NCI-H510A treated with DMSO at 0.1 percent for 48 hours (cell line): ENCODE measurements at places on chromosomes 7 and 10.

DNA sequence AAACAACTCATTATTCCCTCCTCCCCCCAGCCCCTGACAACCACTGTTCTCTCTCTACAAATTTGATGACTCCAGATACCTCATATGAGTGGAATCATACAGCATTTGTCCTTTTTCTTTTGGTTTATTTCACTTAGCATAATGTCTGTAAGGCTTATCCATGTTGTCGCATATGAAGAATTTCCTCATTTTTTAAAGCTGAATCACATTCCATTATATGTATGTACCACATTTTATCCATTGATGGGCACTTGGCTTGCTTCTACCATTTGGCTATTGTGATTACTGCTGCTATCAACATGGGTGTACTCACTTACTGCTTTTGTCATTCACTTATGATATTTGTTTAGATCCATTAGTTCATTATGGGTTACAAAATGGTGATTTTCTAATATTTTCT, 112.8 kb downstream of the BUB3 start:
- no peak for DNase-seq

GRCh38 chr10:35202050-35202449, 75.4 kb downstream of the CREM start:
- DNase-seq = no peak

GRCh38 chr7:26188206-26188956, 12.2 kb downstream of the HNRNPA2B1 start:
- no peak for DNase-seq

DNA sequence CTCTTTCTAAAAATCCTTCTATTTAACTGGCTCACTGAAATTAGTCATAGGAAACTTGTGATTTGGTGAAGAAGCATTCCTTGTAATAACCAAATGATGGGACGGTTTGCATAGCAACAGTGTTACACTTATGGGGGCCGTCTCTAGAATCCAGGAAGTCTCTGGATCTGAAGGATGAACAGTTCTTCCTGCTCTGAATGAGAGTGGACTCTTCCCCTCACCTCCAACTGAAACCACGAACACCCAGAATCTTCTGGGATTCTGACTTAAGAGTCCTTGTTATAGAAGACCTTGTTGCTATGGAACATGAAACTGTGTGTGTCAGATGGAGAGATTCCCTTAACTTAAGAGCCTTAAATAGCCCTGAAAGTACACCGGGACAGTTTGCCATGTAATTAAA, 23.2 kb downstream of the NOLC1 start:
- DNase-seq = no peak

- DNase-seq = peak; percentile 98
Observed at GRCh38 chr7:2106924-2107323, 125.8 kb downstream of the MAD1L1 start.

DNA sequence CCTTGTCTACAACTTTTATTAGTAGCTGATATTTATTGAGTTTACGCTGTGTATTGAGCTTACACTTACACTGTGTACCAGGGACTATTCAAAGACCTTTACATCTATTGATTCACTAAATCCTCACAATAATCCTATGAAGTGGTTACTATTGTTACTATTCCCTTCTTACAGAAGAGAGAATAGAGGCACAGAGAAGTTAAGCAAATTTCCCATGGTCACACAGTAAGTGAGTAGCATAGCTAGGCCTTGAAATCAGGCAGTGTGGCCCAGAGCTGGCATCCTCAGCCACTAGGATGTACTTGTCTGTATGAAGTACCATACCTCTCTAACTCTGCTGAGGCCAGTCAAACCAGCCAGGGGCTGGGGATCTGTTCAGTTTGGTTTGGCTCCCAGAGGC, 7.6 kb downstream of the COL13A1 start:
- DNase-seq = no peak

- no peak for DNase-seq
Observed at GRCh38 chr10:88952647-88953111, at the start of gene ACTA2. ACTA2 (minus strand) TSS chr10:88952773; CDS start chr10:88948930, 3,843 bp downstream.

GRCh38 chr7:10706875-10707493, 266.7 kb upstream of the PHF14 start:
- DNase-seq = no peak

GRCh38 chr10:12709521-12709963, 292.0 kb downstream of the CCDC3 start:
- DNase-seq = peak; percentile 62

DNA sequence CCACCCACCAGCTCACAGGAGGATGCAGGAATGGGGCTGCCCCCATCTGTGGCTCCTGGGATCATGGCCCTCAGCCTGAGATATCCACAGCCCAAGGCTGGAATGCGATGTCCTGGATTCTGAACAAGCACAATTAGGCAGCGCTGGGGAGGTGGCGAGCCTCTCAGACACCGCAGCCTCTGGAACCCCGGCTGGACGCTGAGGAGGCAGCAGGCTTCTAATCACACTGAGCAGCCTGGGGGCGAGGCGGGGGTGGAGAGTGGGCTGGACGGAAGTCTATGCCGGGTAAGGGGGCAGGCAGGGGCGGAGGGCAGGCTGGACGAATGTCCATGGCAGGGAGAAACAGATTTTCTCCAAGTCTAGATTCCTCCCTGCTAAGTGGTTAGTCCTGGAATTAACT, 56.4 kb downstream of the DPYSL4 start:
- DNase-seq = no peak

- DNase-seq = peak; percentile 50
Observed at GRCh38 chr10:98269435-98269912, 1.5 kb upstream of the LOXL4 start.

- DNase-seq = no peak
Observed at GRCh38 chr10:14545827-14546226, 215.1 kb upstream of the FRMD4A start.

DNA sequence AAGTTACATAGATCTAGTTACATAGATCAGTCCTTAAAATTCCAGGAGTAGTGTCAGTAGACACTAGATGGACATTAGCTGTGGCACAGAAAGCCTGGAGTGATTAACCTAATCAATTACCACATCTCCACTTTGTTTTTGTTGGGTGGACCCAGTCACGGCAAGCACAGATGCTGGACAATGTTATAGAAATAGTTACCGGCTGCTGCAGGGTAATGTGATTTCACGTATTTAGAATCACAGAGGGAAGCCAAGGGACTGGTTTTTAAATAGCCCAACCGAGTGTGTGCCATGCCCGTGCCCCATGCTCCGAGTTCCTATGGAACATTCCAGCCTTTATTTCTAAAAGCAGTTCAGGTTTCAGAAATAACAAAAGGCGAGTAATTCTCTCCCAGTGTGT, 2.8 kb downstream of the LGI1 start:
- no peak for DNase-seq

- DNase-seq = no peak
Observed at GRCh38 chr10:116082206-116082605, 190.8 kb downstream of the GFRA1 start.
